Activated T-cell treated with anti-CD3 and anti-CD28 coated beads for 48 hours (primary cell): ENCODE measurements at places on chromosomes 3 and 15.
A peak's percentile ranks its signal among the peaks of the same experiment; 100 is the strongest.

GRCh38 chr3:149487598-149488197, 13.2 kb downstream of the TM4SF4 start:
- DNase-seq = peak; percentile 34

DNA sequence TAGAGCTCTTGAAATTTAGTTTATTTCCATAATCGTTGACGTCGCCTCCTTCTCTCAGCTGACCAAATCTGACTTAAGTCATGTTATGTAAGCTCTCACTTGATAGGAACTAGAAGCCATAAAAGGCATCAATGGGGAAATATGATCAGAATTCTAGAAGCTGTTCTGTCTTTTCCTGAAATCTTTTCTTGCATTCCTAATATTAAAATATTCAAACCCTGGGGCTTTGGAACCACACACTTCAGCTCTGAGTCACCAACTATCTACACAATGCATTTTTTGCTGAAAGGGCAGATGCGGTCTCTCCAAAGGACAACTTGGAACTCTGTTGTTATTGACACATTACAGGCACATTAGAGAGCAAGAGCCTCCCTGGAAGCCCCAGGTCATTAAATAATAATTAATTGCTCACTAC, 91.3 kb downstream of the LARS2 start:
- DNase-seq = no peak

GRCh38 chr3:14821151-14821550, 2.4 kb downstream of the FGD5 start:
- no peak for DNase-seq

DNA sequence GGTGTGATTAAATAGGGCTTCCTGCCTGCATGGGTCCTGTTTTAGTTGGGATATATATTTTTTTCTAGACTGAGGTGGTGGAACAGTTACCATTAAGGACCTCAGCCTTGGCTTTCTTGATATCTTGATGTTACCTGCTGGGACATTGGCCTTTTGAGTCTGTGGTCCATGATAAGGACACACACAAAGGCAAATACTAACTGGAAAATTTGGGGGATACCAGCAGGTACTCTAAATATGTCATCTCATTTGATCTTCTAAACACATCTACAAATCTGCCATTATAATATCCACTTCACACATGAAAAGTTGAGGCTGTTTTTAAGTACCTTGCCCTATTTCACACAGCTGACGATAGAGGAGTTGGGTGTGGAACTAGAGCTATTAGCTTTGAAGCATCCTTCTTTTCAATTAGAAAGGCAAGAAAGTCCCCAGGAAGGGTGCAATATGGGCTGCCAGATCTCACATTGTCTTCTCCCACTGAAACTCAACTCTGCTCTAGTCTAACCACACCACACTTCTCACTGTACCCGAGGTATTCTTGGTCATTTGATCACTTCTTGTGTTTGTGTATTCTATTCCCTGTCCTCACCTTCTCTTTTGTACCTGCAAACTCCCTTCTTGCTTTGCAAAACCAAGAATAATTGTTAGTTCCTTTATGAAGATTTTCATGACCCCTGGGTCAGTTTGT, 288.3 kb upstream of the ICE2 start:
- DNase-seq = no peak

- no peak for DNase-seq
Measured at GRCh38 chr3:24605511-24606028, 110.9 kb upstream of the THRB start.

GRCh38 chr3:47444103-47444502, 31.6 kb downstream of the SCAP start:
- no peak for DNase-seq

GRCh38 chr3:25572919-25573385, 91.8 kb downstream of the TOP2B start:
- DNase-seq = no peak

DNA sequence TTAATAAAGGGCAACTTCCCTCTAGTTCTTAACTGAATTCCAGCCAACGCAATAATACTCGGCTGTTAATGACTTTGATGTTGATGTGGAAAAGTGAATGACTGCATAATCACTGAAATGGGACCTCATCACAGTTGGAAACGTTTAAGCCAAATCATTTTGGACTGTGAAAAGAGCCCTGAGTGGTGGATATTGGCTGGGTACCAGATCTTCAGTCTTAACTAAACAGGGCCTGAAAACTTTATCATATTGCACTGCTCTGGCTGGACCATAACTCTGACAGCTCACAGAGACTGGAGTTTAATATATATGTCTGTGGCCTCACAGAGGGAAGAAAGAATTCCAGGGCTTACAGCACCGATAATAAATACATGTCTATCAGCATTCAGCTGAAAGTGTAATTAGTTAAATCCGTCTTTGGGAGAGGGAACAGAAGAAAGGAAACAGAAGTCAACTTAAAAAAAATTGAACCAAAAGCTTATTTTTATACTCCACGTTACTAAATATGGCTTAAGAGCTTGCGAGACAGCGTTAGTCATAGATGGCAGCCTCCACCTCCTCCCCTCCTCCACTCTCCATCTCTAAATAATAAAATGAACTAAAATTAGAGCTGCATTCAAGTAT, 222.3 kb upstream of the CDIN1 start:
- no peak for DNase-seq

- no peak for DNase-seq
Measured at GRCh38 chr3:128411574-128412064, 55.1 kb downstream of the DNAJB8 start.

DNA sequence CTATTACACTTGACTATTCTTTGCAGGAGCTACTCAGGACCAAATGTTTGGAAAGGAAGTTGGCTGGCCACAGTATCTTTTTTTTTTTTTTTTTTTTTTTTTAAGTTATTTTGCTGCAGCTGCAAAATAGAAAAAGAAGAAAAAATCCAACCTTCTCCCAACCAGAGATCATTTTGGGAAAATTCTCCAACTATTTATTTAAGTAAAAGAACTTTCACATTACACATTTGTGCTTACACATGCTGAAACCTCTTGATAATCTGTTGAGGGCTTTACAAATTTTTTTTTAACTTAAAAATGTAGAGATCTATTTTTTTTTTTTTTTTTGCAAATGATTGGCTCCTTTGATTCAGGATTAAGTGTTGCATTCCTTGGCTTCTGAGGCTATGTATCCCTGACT, 148.0 kb downstream of the POLR2M start:
- DNase-seq = no peak

- DNase-seq = no peak
Measured at GRCh38 chr3:32641356-32641755, 43.6 kb upstream of the CNOT10 start.

GRCh38 chr3:41329881-41330280, 130.6 kb downstream of the CTNNB1 start:
- DNase-seq = no peak

GRCh38 chr15:90550919-90551318, 21.2 kb downstream of the CRTC3 start:
- DNase-seq = no peak

- DNase-seq = no peak
Measured at GRCh38 chr3:7800006-7800780, 701.4 kb upstream of the LMCD1 start.

- DNase-seq = no peak
Measured at GRCh38 chr15:65646486-65646885, 24.7 kb downstream of the SLC24A1 start.

GRCh38 chr3:143203848-143204247, 84.3 kb downstream of the CHST2 start:
- DNase-seq = no peak

- DNase-seq = no peak
Measured at GRCh38 chr3:14126017-14126886, 1.4 kb downstream of the TMEM43 start.

DNA sequence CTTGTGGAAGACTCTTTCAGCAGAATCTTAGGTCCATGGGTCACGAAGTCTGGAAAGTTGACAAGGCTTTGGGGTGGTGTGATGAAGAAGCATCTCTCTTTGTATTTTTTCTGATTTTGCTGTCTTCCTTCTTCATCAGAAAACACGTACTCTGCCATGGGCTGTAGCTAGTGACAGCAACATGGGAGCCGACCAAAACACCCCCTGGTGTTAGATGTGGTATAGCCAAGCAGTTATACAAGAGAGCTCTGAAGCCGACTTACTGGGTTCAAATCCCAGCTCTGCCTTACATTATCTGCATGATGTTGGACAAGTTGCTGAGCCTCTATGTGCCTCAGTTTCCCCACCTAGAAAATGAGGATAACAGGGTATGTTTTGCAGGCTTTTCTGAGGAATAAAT, 32.9 kb upstream of the LYZL4 start:
- DNase-seq = no peak

GRCh38 chr3:181210275-181210674, 220.7 kb upstream of the DNAJC19 start:
- no peak for DNase-seq

DNA sequence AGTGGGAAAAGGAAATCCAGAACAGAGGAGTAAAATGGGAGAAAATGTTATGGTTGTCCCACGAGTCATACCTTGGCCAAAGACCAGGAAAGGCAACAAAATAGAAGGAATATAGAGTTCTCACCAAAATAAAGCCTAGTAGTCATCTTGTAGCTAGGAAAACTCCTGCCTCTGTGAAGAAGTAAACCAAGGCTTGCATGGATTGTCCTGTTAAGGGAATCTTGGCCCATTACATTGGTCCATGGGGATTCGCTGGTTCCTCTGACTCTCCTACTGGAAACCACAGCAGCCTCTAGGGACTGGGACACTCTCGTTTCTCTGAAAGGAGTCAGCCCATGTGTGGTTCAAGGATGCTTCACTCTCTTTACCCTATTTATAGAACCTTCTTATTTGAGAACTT, 62.9 kb upstream of the FNDC3B start:
- DNase-seq = no peak

- no peak for DNase-seq
Measured at GRCh38 chr15:89813381-89814111, 1.1 kb downstream of the ANPEP start.

- DNase-seq = no peak
Measured at GRCh38 chr3:156516961-156517360, 38.0 kb downstream of the SSR3 start.
